ENCODE measurements at places on chromosomes 6 and 20.

- no peak for DNase-seq
These were observed 58.0 kb upstream of the SALL4 start for GRCh38 chr20:51860111-51860882.

GRCh38 chr6:80280262-80281010, 174.0 kb downstream of the BCKDHB start:
- no peak for DNase-seq

- no peak for DNase-seq
These were observed 129.8 kb downstream of the TPBG start for GRCh38 chr6:82493467-82493866.

DNA sequence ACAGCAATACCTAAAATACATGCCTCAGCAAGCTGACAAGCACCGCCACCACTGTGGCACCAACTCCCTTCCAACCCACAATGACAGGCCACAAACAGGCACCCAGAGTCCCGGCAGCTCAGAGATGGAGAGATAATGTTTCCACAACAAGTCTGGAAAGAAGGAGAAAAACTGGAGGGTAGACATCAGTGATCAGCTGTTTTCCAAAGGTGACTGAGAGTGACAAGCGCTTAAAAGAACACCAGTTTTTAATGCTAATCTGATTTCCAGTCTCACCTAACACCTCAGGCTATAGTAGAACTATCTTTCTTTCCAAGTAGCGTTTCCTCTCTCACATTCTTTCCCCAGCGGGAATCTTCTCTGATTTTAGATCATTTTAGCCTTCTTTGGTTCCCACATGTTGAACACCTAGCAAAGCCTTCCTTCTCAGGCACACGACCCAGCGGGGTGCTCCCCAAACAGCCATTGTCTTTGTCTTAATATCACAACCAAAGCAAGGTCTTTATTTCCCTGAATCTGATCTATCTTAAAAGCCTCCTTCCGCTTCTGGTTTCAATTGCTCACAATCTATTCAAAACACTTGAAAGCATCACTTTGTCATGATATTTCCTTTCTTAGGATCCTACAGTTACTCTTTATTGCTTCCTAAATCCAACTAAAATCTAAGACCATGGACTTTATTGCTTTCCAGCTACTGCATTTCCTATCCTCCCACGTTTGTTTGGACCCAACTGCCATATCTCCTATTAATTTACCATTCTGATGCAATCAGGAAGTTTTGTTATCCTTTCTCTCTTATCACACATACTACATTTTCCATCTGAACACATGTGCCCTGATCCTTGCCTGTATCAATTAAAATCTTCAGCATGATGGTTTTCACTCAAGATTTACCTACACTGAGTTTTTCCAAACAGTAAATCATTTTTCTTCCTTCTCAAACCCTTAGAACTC, 282.7 kb downstream of the ADGB start:
- DNase-seq = no peak

DNA sequence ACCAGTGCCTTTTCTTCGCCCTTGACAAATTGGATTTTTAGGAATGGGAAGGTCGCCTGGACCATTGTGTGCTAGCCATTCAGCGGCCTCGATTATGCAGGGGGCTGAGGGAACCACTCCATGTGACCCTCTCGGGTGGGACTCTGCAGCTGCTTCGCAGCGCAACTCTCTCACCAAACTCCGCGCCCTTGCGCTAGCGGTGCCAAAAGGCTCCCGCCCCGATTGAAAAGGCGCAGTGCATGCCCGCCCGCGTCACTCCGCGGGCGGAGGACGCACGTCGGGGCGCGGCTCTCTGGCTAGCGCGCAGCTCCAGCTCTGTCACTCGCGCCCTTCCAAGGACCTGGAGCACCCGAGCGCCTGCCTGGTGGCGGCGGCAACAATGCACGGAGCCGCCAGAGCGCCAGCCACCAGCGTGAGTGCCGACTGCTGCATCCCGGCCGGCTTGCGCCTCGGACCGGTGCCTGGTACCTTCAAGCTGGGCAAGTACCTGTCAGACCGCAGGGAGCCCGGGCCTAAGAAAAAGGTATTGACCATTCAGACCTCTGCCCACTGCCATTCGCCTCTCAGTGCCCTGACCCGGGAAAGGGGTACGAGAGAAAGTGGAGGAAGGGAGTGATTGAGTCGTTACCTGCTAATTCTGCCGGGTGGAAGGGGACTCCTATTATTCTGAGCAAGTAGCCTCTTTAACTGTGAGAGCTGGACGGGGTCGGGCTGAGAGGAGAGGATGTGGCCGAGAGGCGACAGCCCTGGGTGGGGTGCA, at the start of gene PRDM13:
Gene PRDM13 (plus strand): TSS at position 178 of the 760 bp plus-strand sequence. CDS start 202 bp downstream, at position 380.
- DNase-seq = no peak

DNA sequence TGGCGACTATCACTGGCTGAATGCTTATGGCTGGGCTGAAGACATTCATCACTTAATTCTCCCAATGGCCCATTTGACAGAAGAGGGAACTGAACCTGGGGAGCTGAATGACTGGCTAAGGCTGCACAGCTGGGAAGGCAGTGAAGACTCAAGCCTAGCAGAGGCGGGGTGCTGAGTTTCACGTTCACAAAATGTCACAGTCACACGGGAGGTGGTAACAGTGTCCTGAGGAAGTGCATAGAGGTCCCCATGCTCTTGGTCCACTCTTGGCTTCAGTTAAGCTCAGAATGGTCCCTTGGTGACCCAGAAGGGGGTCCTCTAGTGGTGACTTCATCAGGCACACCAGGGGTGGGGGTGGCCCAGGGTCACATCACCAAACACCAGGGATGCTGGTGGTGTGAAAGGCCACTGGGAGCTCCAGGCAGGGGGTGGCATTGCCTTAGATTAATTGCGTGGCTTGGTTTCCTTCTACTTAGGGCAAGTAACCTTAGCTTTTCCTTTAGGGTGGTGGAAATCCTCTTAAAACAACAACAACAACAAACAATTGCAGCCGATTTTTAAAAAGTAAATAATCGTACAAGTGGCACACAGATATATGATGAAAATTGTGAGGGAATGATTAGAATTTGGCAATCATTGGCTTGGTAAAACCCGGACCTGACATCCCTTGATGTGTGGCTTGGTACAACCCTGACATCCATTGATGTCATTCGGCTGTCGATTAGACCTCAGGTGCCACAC, 45.0 kb downstream of the SULF2 start:
- DNase-seq = no peak

- DNase-seq = no peak
These were observed 38.6 kb downstream of the OVOL2 start for GRCh38 chr20:18019068-18019467.

GRCh38 chr20:63291811-63292210, 1.2 kb upstream of the COL20A1 start:
- no peak for DNase-seq

DNA sequence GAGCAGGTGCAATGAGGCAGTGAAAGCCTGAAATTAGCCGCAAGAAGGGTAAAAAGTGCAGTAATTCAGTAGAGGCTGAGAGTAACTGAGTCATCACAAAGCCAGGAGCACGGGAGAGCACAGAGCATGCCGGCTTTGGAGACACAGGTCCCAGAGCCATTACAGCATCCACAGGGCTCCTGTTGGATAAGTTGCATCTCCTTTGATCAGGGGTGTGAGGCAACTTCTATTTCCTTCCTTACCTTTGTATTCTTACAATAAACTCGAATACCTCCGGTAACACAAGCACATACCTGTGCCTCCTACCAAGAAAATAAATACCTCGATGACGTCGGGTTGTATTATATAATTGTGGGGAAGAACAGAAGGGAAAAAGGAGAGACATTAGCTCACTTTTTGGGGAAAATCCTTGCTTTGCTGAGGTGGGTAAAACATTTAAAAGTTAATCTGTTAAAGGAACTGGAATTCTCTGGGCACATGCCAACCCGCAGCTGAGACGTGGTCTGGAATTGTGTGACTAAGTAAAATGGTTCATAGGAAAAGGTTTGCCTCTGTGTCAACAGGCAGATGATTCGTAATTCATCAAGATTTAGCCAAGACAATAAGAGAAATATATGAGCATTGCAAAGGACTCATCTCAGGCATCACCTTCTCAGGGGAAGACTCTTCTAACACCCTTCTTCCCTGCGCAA, 360.7 kb upstream of the ZFP64 start:
- DNase-seq = peak; percentile 95

- no peak for DNase-seq
These were observed 70.0 kb downstream of the FAM120B start for GRCh38 chr6:170376386-170377043.

DNA sequence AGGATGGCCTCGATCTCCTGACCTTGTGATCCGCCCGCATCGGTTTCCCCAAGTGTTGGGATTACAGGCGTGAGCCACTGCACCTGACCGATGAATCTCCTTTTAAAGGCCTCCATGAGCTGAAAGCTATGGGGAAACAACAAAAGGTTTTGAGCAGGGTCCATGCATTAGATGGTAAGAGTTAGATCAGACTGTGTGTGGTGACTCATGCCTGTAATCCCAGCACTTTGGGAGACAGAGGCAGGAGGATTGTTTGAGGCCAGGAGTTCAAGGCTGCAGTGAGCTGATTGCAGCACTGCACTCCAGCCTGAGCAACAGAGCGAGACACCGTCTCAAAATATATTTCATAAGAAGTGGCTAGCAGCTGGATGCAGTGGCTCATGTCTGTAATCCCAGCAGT, 41.0 kb upstream of the BCLAF1 start:
- no peak for DNase-seq

DNA sequence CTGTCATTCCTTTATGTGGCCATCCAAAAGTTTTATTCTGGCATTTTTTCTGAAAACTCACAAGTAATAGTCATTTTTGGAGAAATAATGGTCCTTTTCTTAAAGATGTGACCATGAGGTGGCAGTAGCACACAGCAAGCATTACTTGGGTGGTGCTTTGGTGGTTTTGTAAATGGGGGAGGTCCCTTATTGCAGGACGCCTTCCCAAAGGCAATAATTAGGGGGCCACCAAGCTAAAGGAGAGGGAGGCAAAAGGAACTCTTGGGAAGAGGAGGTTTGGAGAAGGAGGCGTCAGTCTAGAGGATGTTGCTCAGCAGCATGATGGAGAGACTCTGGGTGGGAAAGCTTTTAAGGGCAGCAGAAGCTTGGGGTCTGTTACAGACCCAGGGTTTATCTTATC, 422.6 kb upstream of the MMS22L start:
- no peak for DNase-seq

Data from RWPE2 (cell line).